Psoas muscle (tissue), 8 donors: ENCODE measurements at places on chromosomes 16 and 17. TPM values are rescaled to one million over a fixed set of nuclear protein-coding genes. Genes with fewer than 3 reads are reported as not detected.
A peak's percentile ranks its signal among the peaks of the same experiment; 100 is the strongest.

- DNase-seq, result no peak
Observed at GRCh38 chr16:49194537-49195236, 87.0 kb downstream of the CBLN1 start.

- DNase-seq, result no peak
Observed at GRCh38 chr17:50692448-50693035, 15.2 kb downstream of the ANKRD40 start.

GRCh38 chr16:24051125-24051524 is 205.0 kb upstream of the CACNG3 start:
- DNase-seq, result no peak

- DNase-seq, result no peak
Observed at GRCh38 chr17:15883617-15884111, 61.3 kb upstream of the ADORA2B start.

DNA sequence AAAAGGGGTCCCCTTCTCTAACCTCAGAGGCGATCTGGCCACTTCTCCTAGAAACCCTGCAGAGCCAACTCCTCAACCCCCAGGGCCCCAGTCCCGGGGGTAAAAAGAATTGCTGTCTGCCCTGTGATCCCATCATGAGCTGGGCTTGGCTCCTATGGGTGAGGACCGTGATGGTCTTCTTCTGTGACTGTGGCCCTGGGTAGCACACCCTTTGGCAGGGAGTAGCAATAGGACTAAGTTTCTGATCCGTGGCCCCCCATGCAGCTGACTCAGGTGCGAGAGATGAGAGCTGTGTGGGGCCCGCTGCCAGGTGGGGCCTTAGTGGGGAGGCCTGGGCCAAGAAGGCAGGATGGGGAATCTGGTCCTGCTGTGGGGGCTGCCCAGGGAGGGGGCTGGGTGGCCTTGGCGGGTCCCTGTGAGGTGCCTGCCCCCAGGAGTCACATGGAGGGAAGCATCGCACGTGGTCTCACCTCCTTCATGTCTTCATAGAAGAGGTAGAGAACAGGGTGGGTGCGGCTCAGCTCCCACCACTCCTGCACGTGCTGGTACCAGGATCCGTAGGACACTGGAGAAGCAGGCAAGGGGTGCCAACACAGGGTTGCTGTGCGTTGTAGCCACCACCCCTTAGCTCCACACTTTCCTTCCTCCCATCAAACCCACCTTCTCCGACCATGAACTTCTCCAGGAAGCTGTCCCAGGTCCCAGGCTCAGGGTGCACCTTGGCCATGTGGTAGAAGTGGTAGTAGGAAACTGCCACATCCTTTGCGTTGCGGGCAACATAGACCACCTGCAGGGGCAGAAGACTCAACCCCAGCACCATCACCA is 3.3 kb downstream of the SULT1A1 start:
- DNase-seq, result no peak

DNA sequence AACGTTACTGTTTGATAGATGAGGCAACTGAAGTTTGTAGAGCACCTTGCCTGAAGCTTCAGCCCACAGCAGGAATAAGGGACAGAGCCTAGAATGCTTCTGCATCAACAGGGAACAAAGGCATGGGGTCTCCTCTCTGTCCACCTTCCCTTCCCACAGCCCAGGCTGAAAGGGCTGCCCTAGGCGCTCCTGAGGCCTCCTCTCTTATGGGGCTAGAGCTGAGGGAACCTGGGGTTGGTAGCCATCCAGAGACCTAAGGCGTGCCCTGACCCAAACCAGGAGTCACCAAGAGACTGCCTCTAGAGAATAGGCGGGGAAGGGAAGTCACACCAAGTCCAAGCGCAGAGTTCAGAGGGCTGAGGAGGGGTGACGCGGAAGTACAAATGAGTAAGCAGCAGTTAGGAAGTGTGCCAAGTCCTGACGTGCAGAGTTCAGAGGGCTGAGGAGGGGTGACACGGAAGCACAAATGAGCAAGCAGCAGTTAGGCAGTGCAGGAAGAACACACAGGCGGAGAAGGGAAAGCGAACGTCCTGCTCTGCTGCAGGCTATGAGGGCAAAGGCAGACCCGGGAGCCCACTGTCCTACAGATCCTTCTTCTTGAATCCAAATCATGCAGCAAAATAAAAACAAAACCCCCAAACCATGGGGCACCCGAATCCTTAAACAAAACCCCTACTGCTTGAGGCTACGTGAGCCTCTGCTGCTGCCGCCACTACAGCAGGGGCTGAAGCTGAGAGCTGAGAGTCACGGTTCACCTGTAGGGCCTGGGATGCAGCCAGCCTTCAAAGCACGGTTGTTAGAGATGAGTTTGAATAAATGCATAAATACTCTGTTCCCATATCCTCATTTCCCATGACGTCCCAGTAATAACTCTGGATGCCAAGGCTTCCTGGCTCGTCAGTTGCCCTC is 2.7 kb upstream of the SPG7 start:
- peak; percentile 88 for DNase-seq

DNA sequence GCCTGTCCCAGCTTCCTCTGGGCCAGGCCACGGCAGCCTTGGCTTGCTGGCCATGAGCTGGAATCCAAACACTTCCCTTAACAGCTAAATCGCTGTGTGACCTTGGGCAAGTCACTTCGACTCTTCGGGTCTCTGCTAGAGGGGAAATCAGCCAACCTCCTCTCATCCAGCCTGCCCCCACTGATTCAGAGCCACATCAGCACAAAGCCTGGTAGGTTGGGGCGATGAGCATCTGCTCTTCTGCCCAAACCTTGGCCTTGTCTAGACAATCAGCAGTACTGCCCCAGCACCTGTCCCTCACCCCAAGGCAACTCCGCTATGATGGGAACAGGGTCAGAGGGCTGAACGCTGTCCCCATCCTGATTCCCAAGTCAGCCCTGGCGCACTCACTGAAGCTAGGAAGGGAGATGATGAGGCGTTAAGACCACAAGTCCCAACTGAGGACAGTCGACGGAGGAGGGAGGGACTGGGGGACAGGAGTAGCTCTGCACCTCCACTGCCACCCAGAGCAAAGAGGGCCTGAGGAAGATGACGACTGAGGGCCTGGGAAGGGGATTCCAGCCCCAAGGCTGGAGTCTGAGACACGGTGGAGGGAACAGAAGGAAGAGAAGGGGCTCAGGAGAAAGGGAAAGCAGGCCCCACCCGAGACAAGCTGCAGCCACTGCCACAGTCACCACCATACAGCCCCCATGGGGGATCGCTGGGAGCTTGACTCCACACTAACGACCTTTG is 1.3 kb downstream of the CLUH start:
- DNase-seq, result no peak

DNA sequence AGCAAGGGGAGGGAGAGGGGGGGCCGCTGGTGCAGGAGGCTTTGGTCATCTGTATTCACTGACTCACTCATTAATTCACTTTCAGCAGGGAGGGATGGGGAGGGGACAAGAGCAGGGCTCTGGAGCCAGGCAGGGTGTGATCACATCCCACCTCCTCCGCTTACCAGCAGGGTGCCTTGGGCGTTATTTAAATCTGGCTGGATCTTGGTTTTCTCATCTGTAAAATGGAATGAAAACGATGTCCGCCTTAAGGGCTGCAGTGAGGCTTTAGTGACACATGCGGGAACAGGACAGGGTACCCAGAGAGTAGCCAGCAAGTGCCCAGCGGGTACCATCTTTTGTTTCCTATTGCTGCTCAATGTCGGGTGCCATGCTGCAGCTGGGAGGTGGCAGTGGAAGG is 161.0 kb downstream of the GSG1L start:
- no peak for DNase-seq

DNA sequence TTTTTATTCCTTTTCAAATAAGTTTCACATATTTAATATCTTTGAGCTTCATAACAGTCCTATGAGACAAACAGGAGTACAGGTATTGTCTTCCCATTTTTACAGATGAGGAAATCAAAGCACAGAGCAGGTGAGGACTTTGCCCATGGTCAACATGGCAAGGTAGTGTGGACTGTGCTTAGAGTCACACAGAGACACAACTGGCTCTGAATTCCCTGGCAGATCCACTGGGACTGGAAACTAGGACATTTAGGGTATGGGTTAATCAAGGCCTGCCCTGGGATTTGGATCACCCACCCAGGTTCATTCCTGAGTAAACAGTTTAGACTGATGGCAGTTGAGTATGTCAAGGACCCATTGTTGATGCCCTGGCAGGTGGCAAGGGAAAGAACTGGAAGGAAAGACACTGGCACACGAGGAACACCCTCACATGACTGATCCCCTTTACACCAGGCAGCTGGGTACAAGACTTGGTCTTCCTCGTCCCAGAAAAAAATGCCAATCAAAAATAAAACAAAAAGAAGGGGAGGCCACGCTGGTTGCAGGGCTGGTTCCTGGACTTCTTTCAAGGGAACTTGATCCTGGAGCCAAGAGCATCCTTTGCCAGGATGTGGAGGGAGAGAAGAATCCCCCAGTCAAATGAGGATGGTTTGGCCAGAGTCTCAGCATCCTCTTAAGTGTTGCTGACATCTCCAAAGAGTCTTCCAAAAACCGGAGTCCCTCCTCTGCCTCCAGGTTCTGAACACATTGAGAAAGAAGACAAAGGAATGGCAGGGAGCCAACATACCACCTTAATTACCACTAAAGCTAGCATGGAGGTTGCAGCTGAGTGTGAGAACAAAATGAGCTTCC is 34.9 kb downstream of the CHD9 start:
- no peak for DNase-seq

DNA sequence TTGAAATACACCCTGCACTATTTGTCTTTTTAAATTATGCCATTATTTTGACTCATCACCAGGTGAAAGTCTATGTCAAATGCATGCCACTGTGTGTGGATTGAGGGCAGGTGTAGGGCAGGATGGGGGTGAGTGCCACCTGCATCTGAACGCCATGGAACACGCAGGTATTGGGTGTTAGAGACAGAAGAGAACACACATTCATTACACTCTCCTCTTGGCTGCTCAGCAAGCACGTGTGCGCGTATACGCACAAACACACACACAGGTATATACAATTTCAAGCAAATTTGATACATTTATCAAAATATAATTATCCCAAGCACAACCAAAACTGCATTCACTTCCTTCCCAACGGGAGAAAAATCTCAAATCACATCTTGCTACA is 268.9 kb downstream of the NTN1 start:
- no peak for DNase-seq

- DNase-seq, result peak; percentile 86
Observed at GRCh38 chr17:39664581-39665561, at the start of gene TCAP. Gene TCAP, plus strand, starts transcription at chr17:39665349. Its CDS starts 11 bp downstream, at chr17:39665360.

DNA sequence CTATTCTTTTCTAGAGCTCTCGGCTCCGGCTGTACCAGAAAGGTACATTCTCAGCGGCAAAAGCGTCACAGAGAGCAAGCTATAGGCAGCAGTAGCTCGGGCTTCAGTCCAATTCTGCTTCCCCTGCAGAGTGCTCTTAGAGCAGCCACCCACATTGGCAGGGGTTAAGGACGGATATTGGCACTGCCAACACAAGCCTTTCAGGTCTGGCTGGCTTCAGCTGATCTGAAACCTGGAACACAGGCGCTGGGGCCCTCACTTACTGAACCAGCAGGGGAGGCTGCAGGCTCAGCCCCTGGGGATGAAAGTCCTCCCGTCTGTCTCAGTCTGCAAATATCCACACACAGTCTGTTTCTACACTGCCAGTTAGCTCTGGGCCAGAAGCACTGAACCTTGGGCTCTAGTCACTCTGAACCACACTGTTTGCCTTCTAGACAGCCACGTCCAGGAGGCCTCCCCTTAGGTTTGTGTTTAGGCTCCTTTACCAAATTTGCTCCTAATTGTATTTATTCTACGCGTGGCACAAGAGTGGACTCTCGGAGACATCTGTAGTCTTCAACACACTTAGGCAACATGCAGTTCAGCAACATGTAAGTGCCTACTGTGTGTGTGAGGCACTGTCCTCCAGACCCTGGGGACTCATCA is 40.1 kb downstream of the HIC1 start:
- peak; percentile 75 for DNase-seq

- DNase-seq, result no peak
Observed at GRCh38 chr17:60577147-60577915, 22.7 kb upstream of the PPM1D start.

GRCh38 chr16:1676661-1677060 is 1.4 kb upstream of the JPT2 start:
- no peak for DNase-seq

DNA sequence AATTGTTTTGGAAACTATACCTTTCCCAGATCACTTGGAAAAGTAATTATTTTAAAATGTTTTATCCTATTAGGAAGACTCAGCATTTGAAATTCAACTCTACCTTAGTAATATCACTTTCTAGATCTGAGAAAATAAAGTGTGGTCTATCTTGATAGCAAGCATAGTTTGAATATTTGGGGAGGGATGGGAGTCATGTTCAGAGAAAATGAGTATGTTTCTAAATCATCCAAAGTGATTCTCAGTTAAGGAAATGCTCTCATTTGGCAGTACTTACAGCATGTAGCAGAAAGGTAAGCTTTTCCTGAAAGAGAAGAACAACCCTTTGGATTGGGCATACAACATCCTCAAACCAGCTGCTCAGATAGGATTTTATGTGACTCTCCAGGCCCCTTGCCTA is 6.9 kb downstream of the C17orf75 start:
- no peak for DNase-seq

- no peak for DNase-seq
Observed at GRCh38 chr17:80475910-80476876, at the start of gene NPTX1. Gene NPTX1, minus strand, starts transcription at chr17:80476607. Its CDS starts 161 bp downstream, at chr17:80476446.

GRCh38 chr17:43011728-43012472 is 5.3 kb downstream of the IFI35 start:
- DNase-seq, result no peak

DNA sequence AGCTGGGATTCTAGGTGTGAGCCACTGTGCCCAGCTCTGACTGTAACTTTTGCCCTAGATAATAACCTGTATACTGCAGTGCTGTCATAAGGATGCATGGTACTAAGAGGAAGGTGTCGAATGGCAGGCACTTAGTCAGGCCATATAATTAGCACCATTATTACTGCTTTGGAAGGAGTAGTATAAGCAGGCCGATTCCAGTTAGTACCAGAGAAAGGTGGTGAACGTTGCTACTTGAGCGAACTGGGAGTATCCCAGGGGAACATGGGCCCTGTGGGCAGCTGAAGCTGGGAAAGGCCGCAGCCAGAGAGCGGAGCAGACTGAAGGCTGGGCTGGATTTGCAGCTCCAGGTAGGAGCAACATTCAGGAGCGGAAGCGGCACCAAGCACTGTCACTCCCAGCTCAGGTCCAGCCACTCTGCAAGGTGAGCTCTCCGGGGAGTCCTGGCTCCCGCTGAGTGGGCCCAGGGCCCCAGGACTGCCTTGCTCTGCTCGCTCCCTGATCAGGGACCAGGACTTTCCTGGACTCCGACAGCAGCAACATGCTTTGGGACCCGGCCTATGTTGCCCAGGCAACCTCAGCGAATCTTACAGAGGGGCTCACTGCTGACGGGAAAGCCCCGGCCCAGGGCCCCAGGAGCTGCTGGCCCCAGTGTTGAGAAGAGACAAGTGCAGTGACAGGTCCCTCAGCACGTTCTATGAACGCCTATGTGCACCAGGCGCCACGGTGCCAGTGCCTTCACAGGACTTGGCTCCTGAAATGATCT is 28.6 kb downstream of the C16orf74 start:
- DNase-seq, result no peak

GRCh38 chr17:304461-304860 is 48.1 kb downstream of the RPH3AL start:
- DNase-seq, result peak; percentile 63

- DNase-seq, result no peak
Observed at GRCh38 chr16:18938986-18939385, 12.8 kb upstream of the SMG1 start.

The RCVRN gene
- polyA plus RNA-seq, result not detected

The KDM6B gene
- 2.8 TPM for polyA plus RNA-seq

The METRNL gene
- 81.7 TPM for polyA plus RNA-seq

The KRTAP1-1 gene
- polyA plus RNA-seq, result not detected

The KRTAP2-2 gene
- not detected for polyA plus RNA-seq

The CX3CL1 gene
- polyA plus RNA-seq, result 4.5 TPM

The WDR59 gene
- polyA plus RNA-seq, result 24.0 TPM

The KCNAB3 gene
- polyA plus RNA-seq, result 0.21 TPM

The KIF19 gene
- polyA plus RNA-seq, result 0.13 TPM

The RND2 gene
- polyA plus RNA-seq, result 0.04 TPM

The IRF8 gene
- 0.59 TPM for polyA plus RNA-seq
